ENCODE measurements at places on chromosomes 7 and 10.

DNA sequence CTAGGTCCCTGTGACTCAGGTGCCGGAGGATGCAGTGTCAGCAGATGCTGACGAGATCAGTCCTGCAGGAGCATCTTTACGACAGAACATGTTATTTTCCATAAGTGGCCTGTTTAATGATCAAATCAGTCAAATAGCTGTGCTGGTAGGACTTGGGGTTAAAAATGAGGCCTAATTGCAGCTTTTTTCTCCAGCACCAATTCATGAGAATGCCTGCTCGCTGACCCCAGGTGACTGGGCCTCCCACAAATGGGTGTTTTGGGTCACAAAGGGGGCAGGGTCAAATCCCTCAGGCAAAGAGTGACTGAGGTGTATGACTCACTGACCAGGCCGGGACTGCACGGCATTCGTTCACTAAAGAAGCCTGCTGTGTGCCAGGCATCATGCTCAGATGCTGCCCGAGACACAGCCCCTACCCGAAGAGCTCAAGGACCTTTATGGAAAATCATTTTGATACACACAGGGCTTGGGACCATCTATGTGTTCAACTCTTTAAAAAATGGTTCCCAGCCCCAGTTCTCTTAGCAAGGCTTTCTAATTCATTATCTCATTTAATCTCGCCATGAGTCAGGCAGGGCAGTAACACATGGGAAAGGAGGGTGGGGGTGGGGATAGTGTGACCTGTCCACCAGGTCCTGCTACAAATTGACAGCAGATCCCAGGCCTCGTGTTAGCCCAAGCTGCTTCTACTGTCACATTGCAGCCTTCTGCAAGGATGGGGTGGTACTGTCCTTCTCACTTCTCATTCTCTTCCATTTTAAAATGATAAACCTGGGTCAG lies 21.1 kb downstream of the ZNF775 start:
- no peak for DNase-seq

- no peak for DNase-seq
Measured at GRCh38 chr7:19011212-19011611, 106.2 kb downstream of the TWIST1 start.

- no peak for DNase-seq
Measured at GRCh38 chr10:27760867-27761266, 15.2 kb upstream of the MKX start.

- DNase-seq = no peak
Measured at GRCh38 chr7:93931655-93932054, 10.1 kb downstream of the GNG11 start.

DNA sequence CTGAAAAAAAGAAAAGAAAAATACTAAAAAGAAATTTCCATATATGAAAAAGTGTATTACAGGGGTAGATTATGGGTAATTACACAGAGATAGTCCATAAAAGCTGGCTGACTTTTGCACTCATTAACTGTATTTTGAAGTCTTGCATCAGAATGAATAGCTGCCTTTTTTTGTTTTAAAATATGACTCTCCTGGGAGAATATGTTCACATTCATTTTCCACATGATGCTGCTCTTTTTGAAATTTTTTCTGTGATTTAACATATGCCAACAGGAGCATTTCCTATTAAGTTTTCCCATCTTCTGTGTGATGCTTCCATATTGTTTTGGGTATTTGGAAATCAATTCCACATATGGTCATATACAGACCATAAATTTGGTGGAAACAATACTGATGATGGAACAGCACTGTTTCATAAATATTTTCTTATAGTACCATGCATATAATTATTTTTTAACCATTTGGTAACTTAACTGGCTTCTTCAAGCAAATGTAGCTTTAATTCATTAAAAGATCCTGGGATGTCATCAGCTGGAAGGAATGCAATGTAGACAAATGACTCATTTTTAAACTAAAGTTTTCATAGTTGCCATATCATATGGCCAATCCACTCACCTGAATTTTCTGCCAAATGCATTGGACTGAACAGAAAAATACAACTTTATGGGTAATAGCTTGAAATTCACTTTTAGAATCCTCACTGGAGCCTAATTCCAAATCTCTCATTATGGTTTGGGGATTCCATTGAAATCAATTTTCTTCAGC lies 313.9 kb upstream of the GLI3 start:
- no peak for DNase-seq

GRCh38 chr7:27128776-27129728 lies 1.5 kb downstream of the HOXA4 start:
- no peak for DNase-seq

- DNase-seq = no peak
Measured at GRCh38 chr7:46810986-46811385, 770.9 kb downstream of the TNS3 start.

- DNase-seq = no peak
Measured at GRCh38 chr7:93535616-93536015, 38.9 kb downstream of the CALCR start.

DNA sequence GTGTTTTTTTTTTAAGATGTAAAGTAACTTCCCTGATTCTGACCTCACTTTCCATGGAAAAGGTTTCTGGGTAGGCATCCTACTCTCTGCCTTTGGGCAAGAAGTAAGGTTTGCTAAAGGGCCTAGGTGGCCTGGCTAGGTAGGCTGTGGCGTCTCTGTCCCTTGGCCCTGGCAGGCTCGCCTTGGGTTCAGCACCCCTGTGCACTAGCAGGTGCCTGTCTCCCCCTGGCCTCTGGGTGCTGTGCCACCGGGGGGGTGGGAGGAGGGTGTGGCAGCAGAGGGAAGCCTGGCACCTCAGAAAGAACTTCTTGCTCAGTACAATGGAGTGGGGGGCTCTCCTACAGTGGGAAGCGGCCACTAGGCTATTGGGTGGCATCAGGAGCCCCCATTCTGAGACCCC lies 14.0 kb downstream of the TECPR1 start:
- DNase-seq = no peak
